ENCODE measurements at places on chromosomes 16 and 17.
A peak's percentile ranks its signal among the peaks of the same experiment; 100 is the strongest.

DNA sequence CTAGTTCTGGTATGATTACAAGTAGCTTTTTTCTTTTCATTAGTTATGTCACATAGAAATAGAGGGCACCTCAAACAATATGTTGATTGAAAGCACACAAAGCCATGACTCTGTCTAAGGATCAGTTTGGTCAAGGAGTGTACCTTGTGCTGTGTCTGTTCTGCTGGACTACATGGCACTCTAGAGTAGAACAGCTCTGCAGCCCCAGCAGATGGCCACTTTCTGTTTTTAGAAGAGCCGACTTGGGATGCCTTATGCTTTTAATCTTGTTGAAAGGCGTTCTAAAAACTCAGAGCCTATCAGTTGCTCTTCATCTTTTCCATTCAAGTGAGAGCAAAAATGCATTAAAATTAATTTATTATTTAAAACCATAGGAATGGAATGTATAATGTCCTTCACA is 49.3 kb upstream of the CA10 start:
- no peak for DNase-seq

- DNase-seq, result no peak
Observed at GRCh38 chr16:66503030-66503429, 46.9 kb downstream of the TK2 start.

DNA sequence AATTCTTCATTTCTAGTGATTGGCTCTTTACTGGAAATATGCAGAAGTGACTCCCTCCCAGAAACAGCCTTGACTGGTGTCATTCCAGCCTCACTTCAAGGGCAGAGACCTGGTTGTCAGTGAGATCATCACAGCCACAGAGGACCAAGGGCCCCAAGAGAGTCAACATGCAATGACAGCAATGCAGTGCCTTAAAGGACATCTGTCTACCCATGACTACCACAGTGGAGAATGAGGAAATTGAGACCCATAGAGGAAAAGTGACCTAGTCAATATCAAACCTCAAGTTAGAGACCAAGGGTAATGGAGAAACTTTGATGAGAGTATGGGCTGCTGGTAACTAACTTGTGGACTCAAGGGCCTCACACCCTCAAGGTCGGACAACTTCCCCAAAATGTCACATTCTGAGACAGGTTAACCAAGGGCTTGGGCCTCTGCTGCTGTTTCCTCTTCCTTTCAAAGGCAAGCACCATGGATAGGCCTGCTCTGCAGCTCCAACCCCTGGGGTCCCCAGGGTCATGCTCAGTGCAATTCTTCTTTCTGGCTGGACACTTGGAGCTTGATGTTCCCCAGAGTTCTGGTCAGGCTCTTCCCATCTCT is 11.3 kb downstream of the NOG start:
- no peak for DNase-seq

DNA sequence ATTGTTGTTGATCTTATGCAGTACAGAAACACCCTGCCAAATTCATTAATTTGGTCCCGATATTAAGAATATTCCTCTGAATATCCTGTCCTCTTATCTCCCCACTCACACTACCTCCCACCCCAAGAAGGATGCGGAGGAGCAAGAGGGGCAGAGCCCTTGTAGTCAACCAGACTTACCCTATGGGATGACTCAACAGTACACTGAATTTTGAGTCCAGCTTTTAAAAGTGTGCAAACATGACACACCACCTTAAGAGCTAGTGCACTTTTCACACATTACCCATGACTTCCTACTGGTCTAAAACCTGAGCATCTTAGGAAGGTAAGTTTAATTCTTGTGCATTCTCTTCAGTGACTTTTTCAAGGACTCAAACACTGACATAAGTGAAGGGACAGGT is 9.5 kb downstream of the USP22 start:
- no peak for DNase-seq

DNA sequence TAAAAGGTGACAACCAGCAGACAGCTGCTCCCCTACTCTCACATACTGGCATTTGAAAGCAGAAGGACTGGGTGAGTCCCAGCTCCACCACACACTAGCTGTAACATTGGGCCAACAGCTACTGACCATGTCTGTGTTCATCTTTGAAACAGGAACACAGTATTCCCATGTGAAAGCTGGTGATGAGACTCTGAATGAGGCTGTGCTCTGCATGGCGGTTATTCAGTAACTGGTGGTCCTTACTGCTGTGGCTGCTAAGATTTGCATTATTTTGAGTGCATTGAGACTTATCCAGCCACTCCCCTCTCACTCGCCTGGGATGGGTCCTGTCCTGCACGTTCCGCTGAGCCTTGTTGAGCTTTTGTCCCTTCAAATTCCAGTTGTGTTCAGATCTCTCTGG is 342.9 kb downstream of the FOXL1 start:
- no peak for DNase-seq

DNA sequence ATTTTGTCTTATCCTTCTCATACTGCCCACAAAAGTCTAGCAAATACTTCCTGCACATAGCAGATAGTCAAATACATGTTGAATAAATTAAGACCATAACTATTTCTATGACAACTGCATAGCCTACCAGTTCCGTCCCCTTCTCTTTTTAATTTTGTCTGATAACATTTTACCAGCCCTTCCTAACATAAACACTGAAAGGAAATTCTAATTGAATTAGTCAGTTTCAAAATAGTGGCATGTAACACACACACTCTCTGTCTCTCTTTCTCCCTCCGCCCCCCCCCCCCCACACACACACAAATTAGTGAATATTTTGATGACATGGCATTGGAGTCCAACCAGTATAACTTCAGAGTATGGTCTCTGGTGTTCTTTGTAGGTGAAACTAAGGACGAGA is 41.8 kb downstream of the TNRC6C start:
- no peak for DNase-seq

DNA sequence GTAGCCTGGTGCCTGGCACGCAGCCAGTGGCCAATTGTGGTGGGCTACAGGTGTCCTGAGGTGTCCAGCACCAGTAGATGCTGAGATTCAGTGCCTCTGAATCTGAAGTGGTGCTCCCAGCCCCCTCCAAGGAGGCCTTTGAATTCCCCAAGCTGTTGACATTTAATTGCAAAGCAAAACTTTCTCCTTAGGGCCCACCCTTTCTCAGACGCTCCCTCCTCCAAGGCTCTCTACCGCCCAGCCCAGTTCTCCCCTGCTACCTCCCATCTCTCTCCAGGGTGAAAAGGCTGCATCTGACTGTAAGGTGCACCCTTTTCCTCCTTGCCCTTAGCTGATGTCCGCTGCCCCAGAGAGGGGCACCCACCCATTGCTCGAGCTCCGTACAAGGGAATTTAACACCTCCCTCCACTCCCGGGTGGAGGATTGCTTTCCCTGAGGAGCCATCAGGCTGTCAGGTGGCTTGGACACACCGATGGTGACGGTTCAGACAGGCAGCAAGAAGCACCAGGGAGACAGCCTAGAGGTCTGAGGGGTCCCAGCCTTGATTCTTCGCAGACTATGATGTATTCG is 1.7 kb downstream of the BEAN1 start:
- no peak for DNase-seq

- DNase-seq, result no peak
Observed at GRCh38 chr16:89350701-89351380, 133.3 kb downstream of the ZNF778 start.

DNA sequence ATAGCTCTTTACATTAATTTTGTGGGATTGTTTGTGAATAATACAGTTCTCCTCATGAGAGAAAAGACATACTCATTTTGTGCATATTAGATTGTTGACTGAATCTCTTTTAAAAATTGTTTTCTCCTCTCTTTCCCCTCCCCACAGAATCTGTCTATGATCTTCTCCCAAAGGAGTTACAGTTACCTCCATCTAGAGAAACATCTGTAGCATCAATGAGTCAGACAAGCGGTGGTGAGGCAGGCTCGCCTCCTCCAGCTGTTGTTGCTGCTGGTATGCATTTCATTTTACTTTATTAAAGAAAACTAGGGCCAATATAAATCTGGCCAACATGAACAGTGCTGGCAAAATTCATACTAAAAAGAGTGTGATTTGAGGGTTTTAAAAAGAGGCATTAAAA is 60.5 kb downstream of the NFAT5 start:
- no peak for DNase-seq

DNA sequence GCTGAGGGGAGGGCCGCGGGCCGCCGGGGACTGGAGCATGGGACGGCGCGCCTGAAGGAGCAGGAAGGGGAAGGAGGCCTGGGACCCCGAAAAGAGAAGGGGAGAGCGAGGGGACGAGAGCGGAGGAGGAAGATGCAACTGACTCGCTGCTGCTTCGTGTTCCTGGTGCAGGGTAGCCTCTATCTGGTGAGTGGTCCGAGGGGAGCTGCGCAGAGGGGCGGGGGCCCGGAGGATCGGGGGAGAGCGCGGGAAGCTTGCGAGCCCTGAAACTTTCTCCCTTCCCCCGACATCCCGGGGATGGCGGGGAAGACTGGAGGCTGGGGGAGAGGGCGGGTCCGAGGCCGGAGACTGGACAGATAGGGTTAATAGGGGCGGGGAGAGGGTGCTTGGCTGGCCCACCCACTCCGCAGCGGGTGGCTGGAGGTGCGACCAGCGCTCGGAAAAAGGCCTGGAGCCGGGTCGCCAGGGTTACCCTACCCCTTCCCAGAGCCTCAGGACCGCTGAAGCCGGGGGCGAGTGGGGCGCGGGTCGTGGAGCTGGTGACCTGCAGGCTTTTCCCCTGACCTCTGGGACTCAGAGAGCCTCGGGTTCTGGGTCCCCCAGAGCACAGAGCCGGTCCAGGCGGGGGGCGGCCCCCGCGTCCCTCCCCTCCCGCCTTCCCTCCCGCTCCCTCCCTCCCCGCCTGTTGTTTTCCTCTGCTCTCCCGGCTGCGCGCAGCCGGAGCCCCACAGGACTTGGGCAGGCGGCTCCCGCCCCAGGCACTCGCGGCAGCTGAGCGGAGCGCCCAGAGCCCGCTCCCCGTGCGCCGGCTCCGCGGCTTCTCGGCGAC is 631 bp downstream of the NXPH3 start:
- DNase-seq, result peak; percentile 22

DNA sequence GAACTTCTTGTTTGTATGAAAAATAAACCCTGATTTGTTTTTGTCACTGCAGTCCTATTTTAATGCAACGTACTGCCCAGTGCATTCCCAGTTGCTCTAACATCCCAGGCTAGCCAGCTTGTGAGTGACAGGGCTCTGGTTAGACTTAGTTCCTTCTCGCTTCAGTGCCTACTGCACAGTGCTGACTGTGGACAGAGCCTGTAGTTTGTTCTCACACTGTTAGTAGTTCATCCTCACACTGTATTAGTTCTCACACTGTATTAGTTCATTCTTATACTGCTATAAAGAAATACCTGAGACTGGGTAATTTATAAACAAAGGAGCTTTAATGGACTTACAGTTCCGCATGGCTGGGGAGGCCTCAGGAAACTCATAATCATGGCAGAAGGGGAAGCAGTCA is 116.6 kb upstream of the SALL1 start:
- DNase-seq, result no peak

DNA sequence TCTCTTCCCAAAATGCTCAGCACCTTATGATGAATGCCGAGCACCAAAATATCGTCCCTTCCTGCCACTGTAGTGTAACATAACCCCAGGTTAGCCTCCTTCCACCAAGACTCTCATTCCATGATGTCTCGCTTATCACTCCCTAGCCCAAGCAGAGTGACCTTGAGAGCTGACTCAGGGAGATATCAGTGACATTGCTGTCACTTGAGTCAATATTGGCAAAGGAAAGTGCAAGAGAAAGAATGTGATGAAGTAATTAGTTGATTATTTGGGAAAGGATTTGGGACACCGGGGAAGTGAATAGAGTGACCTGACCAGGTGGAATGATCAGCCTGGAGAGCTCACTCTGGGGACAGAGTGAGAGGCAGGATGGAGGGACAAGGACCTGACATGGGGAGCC is 2.6 kb upstream of the ANKFN1 start:
- no peak for DNase-seq

GRCh38 chr17:18185391-18185790 is 1.8 kb downstream of the ALKBH5 start:
- DNase-seq, result no peak

GRCh38 chr17:50923611-50924010 is 57.5 kb upstream of the TOB1 start:
- DNase-seq, result no peak

DNA sequence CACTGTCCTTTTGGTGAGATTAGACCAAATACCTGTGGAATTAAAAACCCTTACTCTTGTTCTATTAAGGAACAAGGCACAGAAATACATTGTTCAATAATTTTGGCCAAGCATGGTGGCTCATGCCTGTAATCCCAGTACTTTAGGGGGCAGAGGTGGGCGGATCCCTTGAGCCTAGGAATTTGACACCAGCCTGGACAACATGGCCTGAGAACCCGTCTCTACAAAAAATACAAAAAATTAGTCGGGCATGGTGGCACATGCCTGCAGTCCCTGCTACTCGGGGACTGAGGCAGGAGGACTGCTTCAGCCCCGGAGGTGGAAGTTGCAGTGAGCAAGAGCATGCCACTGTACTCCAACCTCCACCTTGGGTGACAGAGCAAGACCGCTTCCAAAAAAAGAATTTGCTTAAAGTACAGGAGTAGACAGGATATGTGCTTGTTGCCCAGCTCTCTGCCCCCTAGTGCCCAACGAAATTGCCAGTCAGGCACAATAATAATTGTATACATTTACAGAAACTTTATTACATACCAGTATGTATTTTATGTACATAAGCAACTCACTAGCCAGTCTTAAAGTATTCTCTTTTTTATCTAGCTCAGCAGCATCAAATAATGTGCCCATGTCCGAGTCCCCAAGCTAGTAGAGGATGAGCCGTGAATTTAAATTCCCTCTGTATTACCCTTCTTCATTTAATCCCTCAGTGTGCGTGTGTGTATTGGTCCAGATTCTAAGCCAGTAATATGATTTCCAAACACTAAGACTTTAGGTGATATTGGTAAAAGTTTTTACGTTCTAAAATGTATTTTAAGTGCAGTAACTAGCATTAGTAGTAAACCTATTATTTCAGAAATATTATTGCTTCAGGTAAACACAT is 1.4 kb downstream of the THUMPD1 start:
- DNase-seq, result peak; percentile 22

DNA sequence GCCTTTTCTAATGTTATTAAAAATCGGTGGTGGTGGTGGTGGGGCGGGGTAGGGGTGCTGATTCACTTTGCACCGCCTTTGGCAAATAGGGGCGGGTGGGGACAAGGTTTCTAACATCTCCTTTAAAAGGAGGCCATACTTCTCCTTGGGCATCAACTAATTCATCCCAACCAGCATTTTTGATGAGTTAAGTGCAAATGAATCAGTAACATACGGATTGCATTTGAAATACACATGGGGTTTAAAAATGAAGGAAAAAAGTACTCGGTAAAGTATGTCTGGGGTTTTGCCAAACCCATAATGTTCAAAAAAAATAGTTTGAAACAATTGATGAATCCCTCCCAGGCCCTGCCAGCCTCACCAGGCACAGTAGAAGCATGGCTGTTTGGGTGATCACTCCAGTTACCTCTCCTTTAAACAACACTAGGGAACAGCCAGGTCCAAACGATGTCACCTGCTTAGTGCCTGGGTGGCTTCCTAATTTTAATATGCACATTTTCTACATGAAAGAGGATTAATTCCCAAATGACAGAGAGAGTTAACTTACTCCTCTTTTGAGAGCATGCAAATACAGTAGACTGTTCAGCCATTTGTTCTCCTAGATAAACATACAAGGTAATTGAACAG is 107.2 kb downstream of the ANKFN1 start:
- no peak for DNase-seq

- no peak for DNase-seq
Observed at GRCh38 chr17:29107933-29108822, 65.2 kb downstream of the PIPOX start.
